ENCODE measurements at places on chromosomes 2 and 18. TPM values are rescaled to one million over a fixed set of nuclear protein-coding genes. Genes with fewer than 3 reads are reported as not detected.

ARHGAP25 gene
- 0.50 TPM for total RNA-seq

GRCh38 chr18:27544206-27544605 lies 359.1 kb upstream of the CHST9 start:
- DNase-seq = no peak

ARID5A gene
- 14.4 TPM for total RNA-seq

- no peak for DNase-seq
These were observed 74.2 kb upstream of the LAPTM4A start for GRCh38 chr2:20125616-20126015.

DNA sequence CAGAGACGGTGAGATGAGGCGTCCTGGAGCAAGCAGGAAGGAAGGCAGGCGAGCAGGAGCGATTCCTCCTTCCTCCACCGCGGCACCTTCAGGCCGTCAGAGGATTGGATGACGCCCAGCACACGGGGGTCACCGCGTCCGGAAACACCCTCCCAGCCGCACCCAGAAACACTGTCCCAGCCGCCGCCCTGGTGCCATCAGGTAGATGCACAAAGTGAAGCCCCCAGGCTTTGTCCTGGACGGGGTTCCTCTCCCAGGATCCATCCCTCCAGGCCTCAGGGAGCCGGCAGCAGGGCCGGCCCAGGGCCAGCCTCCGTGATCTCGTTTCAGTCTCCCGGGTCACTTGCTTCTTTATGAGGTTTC lies 31.5 kb downstream of the RTP5 start:
- DNase-seq = peak; percentile 84

- DNase-seq = no peak
These were observed 10.0 kb downstream of the WDR35 start for GRCh38 chr2:19979932-19980331.

- DNase-seq = no peak
These were observed 196.9 kb upstream of the CWC22 start for GRCh38 chr2:180203972-180204371.

- no peak for DNase-seq
These were observed 15.9 kb upstream of the POMC start for GRCh38 chr2:25184254-25184653.

GRCh38 chr2:27640722-27641245 lies 11.9 kb downstream of the GPN1 start:
- no peak for DNase-seq

DNA sequence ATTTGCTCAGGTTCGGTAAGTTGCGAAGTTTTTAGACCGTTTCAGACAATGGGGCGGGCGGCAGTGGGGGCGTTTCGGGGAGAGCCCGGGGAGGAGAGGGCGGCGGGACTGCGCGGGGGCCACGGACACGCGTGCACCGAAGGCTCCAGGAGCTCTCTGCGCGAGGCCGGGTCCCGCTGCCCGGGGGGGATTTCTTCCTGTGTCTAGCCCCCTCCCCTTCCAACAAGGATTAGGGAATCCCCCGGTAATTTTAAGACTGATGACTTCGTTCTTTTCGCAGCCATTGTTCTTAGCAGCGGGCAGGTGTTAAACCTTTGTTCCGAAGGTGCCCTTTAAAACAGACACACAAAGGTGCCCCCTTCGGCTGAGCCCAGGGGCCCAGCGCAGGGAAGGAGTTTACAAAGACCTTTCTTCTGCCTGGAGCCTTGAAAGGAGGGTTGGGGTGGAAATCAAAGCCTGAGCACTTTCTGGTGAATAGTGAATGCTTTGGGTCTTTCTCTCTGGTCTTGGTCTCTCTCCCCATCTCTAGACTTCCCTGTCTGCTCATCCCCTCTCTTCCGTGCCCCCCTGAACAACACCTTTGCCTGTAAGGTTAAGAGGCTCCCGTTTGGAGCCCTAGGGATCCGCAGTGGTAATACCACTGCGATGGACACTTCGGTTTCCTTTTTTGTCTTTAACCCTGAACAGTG lies 2.1 kb downstream of the TRIB2 start:
- DNase-seq = no peak

COL3A1 gene
- total RNA-seq = 7,827 TPM

VWA3B gene
- total RNA-seq = not detected

AMER3 gene
- total RNA-seq = not detected

GRCh38 chr2:230525682-230526081 lies 109.7 kb downstream of the SP100 start:
- DNase-seq = no peak

CHRND gene
- total RNA-seq = not detected

GRCh38 chr2:8376603-8377410 lies 305.0 kb upstream of the ID2 start:
- no peak for DNase-seq

DNA sequence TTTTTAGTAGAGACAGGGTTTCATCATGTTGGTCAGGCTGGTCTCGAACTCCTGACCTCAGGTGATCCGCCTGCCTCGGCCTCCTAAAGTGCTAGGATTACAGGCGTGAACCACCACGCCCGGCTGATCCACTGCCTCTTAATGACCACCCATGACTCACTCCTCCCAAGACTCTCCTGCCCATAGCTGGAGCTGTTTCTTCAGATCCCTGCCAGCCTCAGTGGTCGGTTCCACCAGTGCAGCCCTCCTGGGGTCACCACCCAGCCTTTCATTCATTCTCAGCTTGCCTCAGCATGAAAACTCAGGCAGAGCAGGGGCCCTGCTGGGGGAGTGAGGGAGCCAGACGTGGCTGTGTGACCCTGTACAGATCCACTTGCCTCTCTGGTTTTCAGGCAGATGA lies 12.5 kb downstream of the KCNIP3 start:
- no peak for DNase-seq

TUBA3D gene
- total RNA-seq = not detected

DNA sequence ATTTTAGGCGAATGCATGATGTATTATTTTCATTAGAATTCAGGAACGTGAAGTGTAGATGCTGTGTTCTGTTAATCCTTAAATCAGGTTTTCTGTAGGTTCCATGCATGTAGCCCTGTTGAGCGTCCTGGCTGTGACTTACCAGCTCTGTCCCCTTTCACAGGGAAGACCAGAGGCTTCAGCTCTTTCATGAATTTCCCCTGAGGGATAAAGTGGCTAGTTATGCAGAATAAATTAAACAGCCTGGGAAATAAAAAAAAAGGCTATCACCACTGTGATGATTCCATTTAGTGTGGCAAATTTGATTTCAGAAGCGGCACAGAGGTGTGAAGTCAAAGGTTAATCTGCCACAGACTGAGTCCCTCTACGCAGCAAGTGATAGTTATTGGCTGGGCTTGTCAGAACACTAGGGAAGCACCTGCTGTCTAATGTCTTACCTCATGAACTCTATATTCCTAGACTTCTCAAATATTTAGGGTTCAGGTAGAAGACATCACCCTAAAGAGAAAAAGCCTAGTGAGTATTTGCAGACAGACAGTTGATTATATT lies 61.6 kb upstream of the LINC00305 start:
- no peak for DNase-seq

GRCh38 chr2:168371273-168372019 lies 84.6 kb upstream of the CERS6 start:
- DNase-seq = no peak

RMDN2 gene
- total RNA-seq = 8.2 TPM

GRCh38 chr2:10926191-10926820 lies 14.6 kb downstream of the KCNF1 start:
- peak; percentile 30 for DNase-seq

DNA sequence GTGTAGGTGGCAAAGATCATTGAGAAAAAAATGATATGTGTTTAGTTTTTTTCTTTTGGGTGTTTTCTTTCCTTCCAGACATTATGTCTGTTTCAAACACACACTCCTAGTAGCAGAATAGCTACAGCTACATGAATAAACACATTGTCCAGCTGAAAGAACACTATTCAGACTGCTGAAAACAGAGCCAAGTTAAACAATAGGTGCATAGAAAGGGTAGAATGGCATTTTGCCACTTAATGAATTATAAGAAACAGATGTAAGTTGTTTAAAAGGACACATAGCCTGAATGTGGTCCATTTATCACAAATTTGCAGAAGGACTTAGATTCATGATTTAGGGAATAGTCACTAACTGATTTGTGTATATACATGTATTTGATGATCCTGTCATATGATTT lies 20.1 kb downstream of the CTLA4 start:
- no peak for DNase-seq

VSNL1 gene
- total RNA-seq = not detected

DNA sequence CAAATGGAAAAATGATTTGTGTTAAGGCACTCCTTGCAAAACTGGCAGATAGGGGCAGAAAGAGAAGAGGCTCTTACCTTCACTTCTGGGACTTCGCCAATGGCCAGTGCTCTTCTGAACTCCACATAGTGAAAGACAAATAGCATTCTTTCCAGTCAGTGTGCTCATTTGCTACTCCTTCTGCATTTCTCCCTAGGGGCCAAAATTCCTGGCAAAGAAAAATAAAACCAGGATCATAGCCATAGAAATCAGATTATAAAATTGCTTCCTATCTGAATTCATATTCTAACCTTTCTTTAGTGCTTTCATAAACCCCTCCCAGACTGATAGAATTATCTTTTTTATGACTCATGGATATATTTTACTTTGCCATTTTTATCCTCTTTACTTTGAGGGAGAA lies 56.9 kb upstream of the PELI1 start:
- no peak for DNase-seq

All from chondrocyte (in vitro differentiated cells).